ENCODE measurements at places on chromosomes 5 and 9.

GRCh38 chr9:129307227-129307970 is 129.3 kb upstream of the IER5L start:
- DNase-seq = no peak

DNA sequence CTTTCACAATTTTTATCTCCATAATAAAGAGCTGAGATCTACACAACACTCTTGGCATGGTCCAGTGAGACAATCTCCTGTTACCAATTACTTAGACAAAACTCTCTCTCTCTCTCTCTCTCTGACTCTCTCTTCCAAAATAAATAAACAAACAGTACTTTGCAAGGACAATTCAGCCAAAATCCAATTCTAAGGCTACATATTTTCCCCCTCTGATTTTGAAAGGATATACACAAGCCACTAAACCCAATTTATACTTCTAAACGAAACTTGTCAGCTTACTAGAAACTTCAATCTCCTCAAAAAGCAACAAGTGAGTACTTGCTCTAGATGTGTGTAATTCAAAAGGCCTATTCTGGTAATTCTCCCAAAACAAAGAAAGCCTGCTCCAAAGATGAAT is 26.3 kb upstream of the TNPO1 start:
- DNase-seq = no peak

DNA sequence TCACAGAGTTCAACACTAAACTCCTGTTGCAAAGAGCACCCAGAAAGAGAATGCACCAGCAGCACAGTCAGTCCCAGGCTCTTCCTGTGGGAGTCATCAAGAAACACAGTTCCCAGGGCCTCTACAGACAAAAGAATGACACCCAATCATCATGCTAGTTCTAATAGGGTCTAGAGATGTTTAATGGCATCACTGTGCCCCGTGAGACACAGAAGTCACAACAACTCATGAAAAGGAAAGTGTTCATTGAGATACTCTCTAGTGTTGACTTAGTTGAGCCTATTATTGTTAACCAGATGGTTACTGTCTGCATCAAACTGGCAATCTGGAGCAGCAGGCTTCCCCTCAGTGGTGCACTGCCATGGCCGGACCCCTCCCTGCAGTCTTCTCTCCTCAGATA is 1.6 kb downstream of the KLHL3 start:
- no peak for DNase-seq

GRCh38 chr5:126810596-126811380 is 33.9 kb downstream of the LMNB1 start:
- DNase-seq = no peak

DNA sequence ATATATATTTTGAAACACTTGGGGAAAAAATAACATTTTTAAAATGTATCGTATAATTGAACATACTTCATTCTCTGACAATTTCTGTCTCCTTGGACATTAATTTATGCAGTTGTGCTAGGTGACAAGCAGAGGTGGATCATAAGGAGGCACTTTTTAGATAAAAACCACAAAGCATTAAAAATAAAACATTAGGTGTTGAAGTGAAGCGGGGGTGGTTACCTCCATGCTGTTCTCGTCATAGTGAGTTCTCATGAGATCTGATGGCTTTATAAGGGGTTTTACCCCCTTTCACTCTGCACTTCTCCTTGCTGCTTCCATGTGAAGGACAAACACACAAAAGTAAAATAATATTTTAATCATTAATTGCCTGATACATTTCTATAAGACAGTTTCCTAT is 11.9 kb upstream of the COX7C start:
- no peak for DNase-seq

GRCh38 chr9:126586236-126586635 is 27.5 kb upstream of the LMX1B start:
- DNase-seq = no peak

- no peak for DNase-seq
Measured at GRCh38 chr5:157890836-157891597, 32.1 kb upstream of the CLINT1 start.

DNA sequence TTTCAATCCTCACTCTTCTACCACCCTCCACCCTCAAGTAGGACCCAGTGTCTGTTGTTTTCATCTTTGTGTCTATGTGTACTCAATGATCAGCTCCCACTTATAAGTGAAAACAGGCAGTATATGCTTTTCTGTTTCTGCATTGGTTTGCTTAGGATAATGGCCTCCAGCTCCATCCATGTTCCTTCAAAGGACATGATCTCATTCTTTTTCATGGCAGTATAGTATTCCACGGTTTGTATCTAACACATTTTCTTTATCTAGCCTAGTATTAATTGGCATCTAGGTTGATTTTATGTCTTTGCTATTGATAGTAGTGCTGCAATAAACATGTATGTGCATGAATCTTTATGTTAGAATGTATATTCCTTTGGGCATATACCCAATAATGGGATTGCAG is 259.8 kb upstream of the KIF2A start:
- DNase-seq = no peak

DNA sequence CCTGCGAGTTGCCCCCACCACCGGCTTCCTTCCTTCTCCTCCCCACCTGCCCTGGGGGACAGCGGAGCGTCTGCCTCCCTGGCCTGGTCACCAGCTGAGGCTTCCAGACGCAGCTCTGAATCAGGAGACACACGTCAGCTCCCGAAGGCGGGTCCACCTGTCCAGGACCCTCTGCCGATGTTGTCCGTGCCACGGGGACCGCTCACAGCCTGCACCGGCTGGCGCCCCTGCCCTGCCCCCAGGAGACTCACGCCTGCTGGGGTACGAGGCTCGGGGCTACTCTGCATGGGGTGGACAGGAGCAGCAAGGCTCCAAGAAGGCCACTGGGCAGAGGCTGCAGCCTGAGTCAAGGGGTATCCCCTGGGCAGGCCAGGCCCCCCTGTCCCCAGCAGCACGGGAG is 1.9 kb upstream of the CCDC187 start:
- DNase-seq = no peak

- DNase-seq = no peak
Measured at GRCh38 chr9:72462340-72462739, 59.1 kb upstream of the TMC1 start.

- no peak for DNase-seq
Measured at GRCh38 chr9:34203275-34203991, 24.6 kb downstream of the UBAP1 start.

DNA sequence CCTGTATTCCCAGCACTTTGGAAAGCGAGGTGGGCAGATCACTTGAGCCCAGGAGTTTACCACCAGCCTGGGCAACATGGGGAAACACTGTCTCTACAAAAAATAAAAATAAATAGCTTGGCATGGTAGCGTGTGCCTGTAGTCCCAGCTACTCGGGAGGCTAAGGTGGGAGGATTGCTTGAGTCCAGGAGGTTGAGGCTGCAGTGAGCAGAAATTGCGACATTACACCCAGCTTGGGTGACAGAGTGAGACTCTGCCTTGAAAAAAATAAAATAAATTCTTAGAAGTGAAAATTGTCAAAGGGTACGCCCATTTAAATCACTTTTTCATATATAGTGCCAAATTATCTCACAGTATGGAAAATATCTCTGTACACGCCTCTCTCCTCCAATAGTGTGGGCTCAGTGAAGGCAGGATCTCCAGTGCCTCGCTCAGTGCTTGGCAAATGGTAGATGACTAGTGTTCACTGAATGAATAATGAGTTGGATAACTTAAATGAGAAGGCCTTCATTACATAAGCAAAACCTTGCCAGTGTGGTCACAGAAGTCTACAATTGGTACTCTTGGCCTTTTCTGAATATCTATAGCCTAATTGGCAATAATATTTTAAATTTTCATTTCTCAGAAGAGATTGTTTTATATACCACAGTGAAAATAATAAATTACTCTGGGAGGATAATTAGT is 9.4 kb upstream of the CCL28 start:
- no peak for DNase-seq

DNA sequence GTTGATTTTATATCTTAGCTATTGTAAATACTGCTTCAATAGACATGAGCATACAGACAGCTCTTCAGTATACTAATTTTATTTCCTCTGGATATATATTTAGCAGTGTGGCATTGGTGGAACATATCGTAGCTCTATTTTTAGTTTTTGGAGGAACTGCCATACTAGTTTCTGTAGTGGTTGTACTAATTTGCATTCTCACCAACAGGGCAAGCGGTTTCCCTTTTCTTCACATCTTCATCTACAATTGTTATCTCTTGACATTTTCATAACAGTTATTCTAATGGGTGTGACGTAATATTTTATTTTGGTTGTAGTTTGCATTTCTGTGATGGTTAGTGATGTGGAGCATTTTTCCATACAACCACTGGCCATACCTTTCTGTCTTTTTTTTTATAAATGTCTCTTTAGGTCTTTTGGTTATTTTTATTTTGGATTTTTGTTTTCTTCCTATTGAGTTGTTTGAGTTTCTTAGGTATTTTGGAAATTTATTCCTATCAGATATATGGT is 32.5 kb downstream of the TAF11L14 start:
- DNase-seq = no peak

Data from stimulated activated CD4-positive, alpha-beta T cell treated with anti-CD3 and anti-CD28 coated beads, TNF-alpha, amount 100 ng/mL, for 4 hours (primary cell).